Activated naive CD4-positive, alpha-beta T cell treated with anti-CD3 and anti-CD28 coated beads for 36 hours (primary cell): ENCODE measurements at places on chromosomes 2 and 18. TPM values are rescaled to one million over a fixed set of nuclear protein-coding genes. Genes with fewer than 3 reads are reported as not detected.

IL1RN gene
- 1.2 TPM for total RNA-seq

AOX1 gene
- 0.79 TPM for total RNA-seq

ZFAND2B gene
- total RNA-seq, result 32.6 TPM

ICOS gene
- total RNA-seq, result 211 TPM

EFHD1 gene
- total RNA-seq, result 1.3 TPM

REG3G gene
- not detected for total RNA-seq

MC2R gene
- not detected for total RNA-seq

SP140 gene
- 95.1 TPM for total RNA-seq

B3GNT7 gene
- total RNA-seq, result not detected

SLC19A3 gene
- total RNA-seq, result not detected

RNF144A gene
- total RNA-seq, result 49.0 TPM

ARMC9 gene
- 1.0 TPM for total RNA-seq

GKN1 gene
- total RNA-seq, result not detected

SERPINB11 gene
- not detected for total RNA-seq

GNAL gene
- total RNA-seq, result 0.05 TPM

LPIN2 gene
- total RNA-seq, result 65.7 TPM

LRP2 gene
- total RNA-seq, result 0.62 TPM

FAM110C gene
- 0.10 TPM for total RNA-seq

IL1B gene
- not detected for total RNA-seq

GRHL1 gene
- 0.79 TPM for total RNA-seq

LINC00305 gene
- total RNA-seq, result not detected

UBE2F gene
- 45.5 TPM for total RNA-seq

CFAP53 gene
- 0.43 TPM for total RNA-seq

MRPS9 gene
- 45.3 TPM for total RNA-seq

GYPC gene
- 150 TPM for total RNA-seq

LOXL3 gene
- total RNA-seq, result 0.35 TPM

STAM2 gene
- 10.8 TPM for total RNA-seq

ATOH8 gene
- not detected for total RNA-seq

CRYGC gene
- total RNA-seq, result not detected

PIEZO2 gene
- not detected for total RNA-seq

RAPGEF4 gene
- total RNA-seq, result 0.24 TPM

XIRP2 gene
- total RNA-seq, result not detected
